ENCODE measurements at places on chromosomes 5 and 9. TPM values are rescaled to one million over a fixed set of nuclear protein-coding genes. Genes with fewer than 3 reads are reported as not detected.

DNA sequence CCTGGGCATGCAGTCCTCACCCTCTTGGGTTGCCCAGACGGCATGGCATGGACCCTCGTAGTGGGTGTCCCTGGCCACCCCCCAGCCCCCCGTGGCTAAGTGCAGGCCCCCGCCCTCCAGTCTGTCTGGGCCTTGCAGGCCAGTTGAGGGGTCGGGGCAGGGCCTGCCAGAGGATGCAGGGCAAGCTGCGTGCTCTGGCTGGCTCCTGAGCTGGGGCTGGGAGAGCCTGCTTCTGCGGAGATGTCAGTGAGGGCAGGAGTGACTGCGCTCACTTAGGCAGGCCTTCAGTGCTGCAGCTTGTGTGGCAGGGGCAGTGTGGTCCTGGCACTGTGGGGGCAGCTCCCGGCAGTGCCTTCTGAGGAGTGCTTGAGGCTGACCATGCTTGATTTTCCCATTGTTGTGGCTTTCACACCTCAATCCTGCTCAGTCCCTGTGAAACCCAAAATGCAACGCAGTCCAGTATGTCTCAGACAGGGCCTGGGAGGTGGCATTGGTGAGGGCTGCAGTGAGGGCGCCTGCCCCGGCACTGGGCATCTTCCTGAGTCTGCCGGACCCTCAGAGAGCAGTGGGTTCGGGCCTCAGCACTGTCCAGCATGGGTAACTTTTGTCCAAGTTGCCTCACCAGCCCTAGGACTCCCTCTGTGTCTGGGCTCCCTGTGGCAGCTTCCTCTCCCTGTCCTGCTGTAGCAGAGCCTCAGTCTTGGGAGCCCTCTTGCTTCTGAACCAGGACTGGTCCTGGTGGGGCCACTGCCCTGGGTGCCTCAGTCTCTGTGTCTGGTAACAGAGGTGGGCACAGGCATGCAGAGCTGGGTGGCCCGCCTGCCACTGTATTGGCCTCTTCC is 93.0 kb downstream of the PHF2 start:
- DNase-seq, result no peak

- no peak for DNase-seq
These were observed 78.6 kb upstream of the NEURL1B start for GRCh38 chr5:172562443-172562842.

DNA sequence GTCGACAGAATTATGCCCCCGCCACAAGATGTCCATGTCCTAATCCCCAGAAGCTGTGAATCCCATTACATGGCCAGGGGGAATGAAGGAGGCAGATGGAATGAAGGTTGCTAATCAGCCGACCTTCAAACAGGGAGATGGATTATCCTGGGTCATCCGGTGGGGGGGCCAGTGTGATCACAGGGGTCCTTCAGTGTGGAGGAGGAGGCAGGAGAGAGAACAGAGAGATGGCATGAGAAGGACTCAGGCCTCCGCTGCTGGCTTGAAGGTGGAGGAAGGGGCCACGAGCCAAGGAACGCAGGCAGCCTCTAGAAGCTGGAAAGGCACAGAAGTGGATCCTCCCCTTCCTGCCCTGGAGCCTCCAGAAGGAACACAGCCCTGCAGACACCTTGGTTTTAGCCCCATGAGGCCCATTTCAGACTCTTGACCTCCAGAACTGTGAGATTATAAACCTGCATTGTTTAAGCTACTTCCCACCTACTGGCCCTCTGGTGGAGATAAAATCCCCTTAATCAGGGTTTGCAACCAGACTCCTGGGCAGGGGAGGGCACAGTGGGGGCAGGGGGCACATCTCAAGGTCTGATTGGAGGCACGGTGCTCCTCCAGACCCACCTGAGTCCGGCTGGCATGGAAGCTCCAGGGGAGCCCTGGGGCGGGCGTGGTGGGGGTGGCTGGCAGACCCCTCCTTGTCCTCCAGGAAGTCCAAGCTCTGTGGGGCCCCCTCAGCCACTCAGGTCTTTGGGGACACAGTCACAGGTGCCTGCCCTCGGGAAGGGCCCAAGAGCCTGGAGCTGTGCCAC is 13.8 kb downstream of the PTGES2 start:
- DNase-seq, result no peak

The HMCN2 gene
- total RNA-seq, result 0.11 TPM

DNA sequence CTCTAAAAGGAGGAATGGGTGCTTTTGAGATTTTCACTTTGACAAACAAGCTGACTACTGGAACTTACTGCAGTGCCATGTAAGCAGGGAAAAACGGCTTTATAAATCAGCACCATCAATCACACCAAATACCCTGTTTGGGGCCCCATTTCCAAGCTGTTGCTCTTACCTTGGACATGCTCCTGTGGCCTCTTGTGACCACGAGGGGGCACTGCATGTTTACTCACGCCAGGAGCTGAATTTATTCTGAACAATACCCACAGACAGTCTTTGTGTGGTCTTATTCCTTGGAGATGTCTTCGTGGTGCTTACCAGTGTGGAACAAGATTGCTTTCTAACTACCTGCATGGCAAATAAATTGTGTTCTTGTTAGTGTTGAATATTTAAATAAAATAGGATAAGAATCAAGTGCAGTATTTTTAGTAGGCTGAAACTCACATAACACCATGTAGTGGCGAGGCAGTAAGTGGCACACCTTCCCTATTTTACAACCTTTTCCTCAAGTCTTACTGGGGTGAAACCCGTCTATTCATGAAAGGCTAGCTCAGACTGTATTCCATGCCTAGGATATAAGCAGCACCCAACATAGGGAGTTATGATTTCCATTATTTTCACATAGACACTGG is 155.5 kb upstream of the NMUR2 start:
- DNase-seq, result peak; percentile 56

DNA sequence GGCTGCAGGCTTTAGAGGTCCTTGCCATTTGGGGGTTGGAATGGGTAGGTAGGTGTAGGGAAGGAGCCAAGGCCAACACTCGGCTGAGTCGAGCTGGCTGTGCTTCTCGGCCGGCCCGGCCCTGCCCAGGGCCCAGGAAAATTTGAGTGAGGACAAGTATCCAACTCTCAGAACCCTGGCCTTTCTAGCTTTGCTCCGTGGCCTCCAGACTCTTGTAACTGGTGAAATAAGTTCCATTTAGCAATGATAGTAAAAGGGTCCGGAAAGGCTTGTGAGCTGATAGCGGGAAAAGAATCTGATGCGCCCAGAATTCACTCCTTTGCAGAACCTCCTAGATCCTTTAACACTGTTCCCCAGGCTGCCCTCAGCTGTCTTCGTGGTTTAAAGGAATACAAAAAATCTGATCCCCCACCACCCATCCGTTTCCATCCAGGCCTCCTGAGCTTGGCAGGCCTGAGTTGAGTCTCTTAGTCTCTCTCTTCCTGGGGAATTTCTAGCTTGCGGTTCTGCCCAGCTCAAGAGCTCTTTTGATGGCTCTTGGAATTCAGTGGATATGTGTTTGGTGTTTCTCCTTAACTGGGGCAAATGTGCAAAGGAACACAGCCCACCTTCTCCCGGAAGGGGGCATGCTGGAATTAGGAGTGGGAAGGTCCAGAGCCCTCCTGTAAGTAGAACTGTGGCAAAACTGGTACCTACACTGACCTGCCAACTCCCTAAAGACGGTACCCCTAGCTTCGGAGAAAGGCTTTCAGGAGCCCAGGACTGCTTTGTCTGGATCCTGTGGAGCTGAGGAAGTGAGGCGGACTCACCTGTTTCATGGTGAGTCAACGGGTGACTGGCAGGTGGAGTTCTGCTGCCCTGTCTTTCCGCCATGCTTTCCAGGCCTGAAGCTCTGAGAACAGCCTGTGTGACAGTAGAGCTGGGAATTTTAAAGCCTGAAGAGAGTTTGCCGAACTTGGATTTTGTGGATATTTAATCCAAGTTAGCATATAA is 1.7 kb downstream of the DMRT3 start:
- no peak for DNase-seq

The PCDHA11 gene
- total RNA-seq, result not detected

DNA sequence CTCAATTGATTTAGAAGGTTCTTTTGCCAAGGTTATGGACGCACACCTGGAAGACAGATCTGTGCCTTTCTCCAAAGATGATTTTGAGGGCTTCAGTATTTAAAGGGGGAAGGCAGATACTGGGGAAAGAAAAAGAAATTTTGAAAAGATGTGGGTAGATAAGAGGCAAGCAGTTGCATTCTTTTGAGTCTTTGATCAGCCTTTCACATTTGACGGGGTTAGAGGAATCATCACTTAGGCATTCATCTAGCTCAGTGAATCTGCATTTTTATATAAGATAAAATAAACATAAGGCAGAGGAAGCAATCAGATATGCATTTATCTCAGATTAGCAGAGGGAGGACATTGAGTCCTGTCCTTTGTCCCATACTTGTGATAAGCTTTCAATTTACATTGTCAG is 243.4 kb upstream of the RAI14 start:
- DNase-seq, result peak; percentile 54

DNA sequence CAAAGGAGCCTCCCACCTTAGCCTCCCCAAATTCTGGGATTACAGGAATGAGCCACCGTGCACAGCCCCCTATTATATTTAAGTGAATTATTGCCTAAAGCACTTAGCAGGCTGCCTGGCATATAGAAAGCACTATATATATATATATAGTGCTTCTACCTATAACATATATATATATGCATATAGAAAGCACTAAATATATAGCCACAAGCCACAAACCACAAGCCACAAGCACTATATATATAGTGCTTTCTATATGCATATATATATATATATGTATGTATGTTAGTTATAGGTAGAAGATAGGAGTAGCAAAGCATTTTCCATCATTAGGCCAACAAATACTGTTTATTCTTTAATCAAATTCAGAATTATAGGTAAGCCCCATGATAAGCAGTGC is 185.8 kb downstream of the CWC27 start:
- no peak for DNase-seq

DNA sequence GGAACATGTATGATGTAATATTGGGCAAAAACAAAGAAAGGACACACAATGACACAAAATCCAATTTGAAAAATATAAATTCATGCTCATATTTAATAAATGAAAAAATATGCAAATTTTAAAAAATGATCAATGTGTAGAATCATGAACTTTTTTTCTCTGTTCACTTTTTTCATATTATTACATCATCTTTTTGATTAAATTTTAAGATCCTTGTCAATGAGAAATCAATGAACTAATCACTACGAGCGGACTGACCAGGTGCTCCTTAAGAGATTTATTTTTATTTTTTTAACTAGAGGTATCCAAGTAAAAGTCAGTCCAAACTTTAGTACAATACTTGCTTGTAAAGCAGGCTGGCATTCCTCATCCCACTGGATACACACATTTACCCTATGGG is 174.1 kb downstream of the CDK5RAP2 start:
- DNase-seq, result no peak

The FBP1 gene
- total RNA-seq, result 40.4 TPM

The FOXI1 gene
- not detected for total RNA-seq

The GDA gene
- not detected for total RNA-seq

GRCh38 chr5:81904166-81904565 is 67.7 kb upstream of the ATG10 start:
- no peak for DNase-seq

All from PC-3 (cell line).